ENCODE measurements at places on chromosomes 2 and 18.

DNA sequence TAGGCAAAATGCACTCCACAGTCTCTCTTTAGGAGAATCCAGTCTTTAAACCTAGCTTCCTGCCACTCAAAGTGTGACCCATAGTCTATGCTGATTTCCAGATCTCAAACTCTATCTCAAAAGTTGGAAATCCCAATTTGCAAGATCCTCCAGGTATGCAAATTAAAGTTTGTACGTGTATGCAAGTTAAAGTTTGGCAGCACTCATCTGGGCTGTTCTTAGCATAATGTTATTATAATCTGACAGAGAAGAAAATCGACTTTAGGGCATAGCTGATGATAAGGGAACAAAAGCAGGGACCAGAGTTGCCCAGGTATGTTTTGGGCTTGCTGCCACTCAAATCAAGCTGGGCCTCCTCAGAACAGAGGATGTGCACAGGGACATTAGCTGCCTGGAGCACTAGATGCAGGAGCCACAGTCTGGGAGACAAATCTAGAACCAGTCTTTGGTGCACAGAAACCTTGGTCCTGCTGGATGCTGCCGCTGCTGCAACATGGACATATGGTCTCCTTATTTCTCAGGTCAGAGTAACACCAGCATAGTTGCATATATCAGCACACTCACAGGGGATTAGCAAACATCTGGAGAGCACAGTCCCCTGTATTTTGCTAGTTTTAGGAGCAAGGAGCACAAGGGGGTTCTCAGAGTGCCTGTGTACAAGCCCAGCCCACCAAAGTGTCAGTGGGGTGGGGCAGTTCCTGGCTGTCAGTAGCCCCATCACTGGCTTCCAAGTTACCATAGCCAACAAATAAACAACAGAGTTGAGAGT lies 242.6 kb downstream of the TTC32 start:
- DNase-seq: no peak

DNA sequence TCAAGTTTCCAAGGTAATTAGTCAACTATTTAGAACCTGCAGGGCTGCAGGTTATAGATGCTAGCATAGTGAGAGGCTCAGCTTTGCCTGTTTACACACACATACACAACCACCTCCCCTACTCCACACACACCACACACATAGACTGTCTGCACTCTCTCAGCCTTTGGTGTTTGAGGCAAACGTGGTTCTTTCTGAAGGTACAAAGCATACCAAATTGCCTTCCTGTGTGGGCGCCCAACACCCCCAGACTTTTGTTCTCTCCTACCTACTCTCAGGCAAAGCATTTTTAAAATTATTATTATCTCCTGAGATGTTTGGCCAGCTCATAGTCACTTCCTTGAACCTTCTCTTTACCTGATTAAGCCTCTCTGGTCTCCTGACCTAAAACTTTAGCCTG lies 44.9 kb downstream of the MYO3B start:
- DNase-seq: no peak

GRCh38 chr2:237242091-237242536 lies 156.4 kb downstream of the COPS8 start:
- peak; percentile 75 for DNase-seq

DNA sequence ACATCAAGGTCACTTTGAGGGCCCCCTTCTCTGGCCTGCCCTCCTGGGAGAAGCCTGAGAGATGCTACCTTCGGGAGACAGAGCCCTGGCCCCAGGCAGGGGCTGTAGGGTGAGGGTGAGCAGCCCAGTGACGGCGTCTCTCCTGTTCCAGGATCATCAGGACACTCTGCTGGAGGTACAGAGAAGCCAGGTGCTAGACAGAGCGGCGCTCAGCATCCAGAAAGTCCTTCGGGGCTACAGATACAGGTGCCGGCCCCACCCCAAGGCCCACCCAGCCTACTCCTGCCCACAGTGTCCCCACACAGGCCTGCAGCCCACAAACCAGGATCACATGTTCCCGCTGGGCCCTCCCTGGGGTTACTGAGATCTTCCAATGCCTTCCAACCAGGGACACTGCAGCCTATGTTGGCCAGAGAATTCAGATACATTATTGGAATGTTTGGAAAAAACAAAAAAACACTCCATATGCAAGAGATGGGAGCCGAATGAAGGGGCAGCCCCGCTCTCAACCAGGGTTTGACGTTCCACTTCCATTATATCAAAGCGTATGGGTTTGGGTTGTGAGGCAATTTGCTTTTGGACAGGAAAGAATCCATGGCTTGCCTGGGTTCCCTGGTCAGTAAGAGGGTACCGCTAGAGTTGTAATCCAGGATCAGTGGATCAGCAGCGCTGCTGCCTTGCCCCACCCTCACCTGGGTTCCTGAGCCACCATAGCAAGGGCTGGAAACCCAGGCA lies 49.5 kb upstream of the GPR17 start:
- DNase-seq: no peak

DNA sequence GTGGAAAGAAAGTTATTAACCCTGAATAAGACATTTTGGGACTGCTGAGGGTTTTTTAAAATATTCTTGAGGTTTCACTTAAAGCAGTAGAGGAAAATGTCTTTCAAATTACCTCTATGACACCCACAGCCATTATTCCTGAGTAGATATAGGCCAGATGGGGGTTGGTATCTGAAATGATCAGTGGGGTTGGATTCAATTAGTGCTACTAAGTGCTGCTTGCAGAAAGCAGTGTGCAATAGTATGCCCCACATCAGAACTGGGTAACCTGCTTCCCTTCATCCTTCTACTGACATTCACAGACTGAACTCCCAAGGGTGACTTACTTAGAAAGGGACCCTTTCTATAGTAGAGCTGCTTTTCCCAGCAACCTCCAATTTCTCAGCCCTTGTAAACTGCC lies 7.3 kb upstream of the ETAA1 start:
- no peak for DNase-seq

GRCh38 chr18:63736876-63737275 lies 34.1 kb downstream of the SERPINB11 start:
- no peak for DNase-seq

DNA sequence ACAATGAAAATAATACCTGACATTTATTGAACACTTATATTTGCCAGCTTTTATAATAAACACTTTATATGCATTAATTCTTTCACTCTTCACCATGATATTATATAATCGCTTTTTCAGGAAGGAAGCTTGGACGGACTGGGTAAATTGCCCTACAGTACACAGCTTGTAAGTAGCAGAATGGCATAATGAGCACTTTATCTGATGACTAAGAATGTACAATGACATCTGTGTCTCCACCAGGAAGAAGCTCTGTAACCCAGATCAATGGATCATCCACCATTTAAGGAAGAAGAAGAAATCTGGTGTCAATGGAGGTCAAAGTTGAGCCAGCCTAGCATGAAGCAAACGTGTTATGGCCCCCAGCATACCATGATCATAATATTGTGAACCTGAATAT lies 444.0 kb upstream of the SPHKAP start:
- DNase-seq: no peak

Data from suppressor macrophage (primary cell).